ENCODE measurements at places on chromosomes 13 and 19.

DNA sequence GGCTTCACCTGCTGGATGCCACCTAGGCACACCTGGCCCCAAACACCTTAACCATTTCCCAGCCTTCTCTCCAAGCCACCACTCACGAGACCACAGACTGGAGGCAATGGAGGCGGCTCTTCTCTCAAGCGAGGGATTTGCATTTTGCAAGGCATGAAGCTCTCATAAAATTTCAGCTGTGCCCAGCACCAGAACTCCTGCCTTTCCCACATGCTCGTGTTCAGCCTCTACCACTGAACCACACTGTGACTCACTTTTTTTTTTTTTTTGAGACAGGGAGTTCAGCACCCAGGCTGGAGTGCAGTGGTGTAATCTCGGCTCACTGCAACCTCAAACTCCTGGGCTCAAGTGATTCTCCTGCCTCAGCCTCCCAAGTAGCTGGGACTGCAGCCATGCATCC lies 10.6 kb downstream of the NANOS3 start:
- DNase-seq, result no peak

GRCh38 chr19:8580710-8581281 lies 3.6 kb upstream of the MYO1F start:
- DNase-seq, result peak; percentile 80

DNA sequence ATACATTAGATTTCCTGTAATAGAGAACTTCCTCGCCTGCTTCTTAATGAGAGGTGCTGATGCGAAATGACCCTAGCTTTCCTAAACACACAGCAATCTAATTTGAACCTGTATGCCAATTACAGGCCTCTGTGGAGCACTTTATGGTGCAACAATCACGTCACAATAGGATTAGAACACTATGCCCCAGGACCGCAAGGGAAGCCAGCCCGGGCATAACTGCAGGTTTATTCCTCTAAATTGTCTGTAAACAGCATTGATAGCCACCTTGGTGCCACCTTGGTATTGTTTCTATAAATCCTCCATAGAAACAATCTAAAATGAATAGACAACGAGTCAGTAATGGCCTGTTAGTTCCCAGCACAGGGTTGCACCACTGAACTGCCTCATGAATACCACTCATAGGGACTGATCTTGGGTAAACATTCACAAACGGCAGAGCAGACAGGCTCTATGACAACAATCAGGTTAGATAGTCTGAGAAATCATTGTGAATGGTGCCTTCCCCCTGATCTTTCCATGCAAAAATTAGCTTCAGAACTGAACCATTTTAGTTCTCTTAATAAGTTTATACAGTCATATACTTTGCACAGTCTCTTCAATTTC lies 182.5 kb upstream of the OBI1 start:
- no peak for DNase-seq

DNA sequence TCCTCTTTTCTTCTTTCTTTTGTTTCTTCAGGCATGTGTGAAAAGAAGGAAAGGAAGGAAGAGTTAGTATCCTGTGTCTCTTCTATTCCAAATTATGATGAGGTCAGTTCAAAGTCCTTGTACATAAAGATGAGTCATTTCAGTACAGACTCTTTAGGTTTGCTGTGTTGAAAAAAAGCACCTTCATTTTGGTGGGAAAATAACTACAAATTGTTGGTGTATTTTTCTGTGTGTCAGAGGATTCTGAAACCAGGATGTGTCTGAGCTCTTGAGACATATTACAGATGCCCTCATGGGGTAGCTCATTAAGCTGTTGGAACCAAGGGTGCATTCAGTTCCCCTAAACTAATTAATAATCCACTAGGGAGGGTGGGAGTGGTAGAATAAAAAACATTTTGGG lies 5.8 kb upstream of the HSPH1 start:
- no peak for DNase-seq

DNA sequence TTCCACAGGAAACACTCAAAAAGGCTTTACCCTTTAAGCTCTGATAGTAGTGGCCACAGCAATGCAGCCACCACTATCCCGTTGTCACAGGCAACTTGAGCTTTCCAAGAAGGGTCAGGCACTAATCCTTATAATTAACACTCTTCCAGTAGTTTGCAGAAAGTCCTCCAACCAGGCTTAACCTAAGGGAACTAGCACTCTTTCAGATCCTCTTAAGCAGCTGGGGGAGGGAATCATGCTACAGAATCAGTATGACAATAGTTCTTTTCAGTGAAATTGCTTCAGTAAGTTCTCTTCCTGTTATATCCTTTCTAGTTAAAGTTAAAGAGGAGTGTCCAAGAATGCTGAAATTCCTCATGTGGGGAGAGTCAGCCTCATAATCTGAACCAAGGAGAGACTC lies 82.2 kb downstream of the TNFSF11 start:
- no peak for DNase-seq

GRCh38 chr13:109652531-109652930 lies 133.9 kb downstream of the IRS2 start:
- no peak for DNase-seq

- no peak for DNase-seq
Measured at GRCh38 chr13:66794340-66795031, 435.6 kb downstream of the PCDH9 start.

- no peak for DNase-seq
Measured at GRCh38 chr19:1161716-1162115, 12.4 kb downstream of the SBNO2 start.

DNA sequence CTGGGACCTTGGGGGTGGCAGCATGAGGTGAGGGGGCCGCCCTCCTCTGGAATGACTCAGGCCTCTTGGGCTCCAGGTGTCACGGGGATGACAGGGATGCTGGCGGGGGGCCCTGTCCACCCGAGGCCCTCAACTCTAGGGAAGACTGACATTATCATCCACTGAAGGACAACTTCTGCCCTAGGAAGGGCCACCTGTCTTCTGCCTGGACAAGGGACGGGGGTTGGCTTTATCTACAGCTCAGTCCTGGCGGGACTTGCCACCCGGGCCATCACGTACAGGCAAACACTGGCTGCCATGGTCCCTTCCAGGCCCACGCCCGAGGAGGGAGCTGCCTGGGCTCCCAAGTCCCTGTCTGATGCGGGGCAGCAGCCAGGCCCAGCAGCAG lies 130.7 kb downstream of the STK24 start:
- DNase-seq, result no peak

DNA sequence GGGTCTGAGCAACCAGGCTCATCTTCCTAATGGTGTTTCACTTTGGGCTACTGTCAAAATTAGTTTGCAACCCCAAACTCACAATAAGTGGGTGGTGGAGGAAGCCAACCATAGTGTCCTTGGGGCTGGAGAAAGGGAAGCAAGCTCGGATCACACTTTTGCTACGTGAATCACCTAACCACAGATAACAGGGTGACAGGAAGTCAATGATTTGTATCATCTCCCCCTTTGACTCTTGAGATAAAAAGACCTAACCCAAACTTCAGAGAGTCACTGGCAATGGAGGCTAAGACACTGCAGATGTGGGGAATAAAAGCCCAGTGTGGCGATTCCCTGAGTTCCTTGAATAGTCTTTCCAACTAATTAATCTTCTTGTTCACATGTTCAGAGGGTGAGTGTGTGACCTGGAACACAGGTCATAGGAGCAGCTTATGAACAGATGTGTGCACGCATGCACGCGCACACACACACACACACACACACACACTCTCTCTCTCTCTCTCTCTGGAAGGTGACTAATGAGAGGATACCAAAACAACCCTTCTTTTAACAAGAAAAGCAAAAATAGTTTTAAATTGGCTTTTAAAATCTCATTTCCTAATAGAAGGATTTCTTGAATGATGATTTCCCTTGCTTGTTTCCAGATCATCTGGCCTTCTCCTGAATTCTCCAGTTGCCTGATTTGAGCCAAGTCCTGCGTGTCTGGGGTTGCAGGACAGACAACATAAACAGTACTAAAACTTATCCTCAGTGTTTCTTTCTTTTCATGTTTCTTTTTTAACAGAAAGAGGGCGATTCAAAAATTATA lies 21.2 kb upstream of the DOCK9 start:
- peak; percentile 20 for DNase-seq

DNA sequence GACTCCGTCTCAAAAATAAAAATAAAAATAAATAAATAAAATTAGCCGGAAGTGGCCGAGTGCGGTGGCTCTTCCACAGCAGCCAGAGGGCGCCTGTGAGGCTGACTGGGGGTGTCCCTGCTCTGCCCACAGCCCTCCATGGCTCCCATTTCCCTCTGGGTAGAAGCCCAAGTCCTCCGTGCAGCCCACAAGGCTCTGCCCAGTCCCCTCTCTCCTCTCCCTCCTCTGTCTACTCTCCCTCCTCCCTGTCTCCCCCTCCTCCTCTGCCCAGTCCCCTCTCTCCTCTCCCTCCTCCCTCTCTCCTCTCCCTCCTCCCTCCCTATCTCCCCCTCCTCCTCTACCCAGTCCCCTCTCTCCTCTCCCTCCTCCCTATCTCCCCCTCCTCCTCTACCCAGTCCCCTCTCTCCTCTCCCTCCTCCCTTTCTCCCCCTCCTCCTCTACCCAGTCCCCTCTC lies 20.4 kb downstream of the MISP start:
- DNase-seq, result no peak

GRCh38 chr13:94112227-94112626 lies 367.3 kb downstream of the DCT start:
- no peak for DNase-seq

- no peak for DNase-seq
Measured at GRCh38 chr19:34135054-34135800, 37.1 kb upstream of the LSM14A start.

DNA sequence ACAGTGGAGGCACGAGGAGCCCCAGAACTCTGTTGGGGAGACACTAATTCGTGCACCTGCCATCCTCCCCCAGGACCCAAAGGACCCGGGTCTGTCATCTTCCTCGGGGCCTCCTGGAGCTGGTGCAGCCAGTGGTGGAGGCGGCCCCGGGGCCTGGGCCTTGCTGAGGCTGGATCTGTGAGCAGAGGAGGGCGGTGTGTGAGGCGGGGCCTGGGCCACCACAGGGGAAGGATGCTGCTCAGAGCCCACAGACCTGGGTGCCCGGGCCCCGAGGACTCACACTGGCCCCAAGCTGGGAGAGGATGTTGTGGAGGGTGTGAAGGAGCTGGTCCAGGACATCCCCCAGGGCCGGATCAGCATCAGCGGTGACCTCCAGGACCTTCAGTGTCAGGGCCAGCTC lies 8.3 kb downstream of the IFNL3 start:
- DNase-seq, result no peak

GRCh38 chr13:50589651-50590054 lies 253.8 kb downstream of the DLEU7 start:
- DNase-seq, result no peak

DNA sequence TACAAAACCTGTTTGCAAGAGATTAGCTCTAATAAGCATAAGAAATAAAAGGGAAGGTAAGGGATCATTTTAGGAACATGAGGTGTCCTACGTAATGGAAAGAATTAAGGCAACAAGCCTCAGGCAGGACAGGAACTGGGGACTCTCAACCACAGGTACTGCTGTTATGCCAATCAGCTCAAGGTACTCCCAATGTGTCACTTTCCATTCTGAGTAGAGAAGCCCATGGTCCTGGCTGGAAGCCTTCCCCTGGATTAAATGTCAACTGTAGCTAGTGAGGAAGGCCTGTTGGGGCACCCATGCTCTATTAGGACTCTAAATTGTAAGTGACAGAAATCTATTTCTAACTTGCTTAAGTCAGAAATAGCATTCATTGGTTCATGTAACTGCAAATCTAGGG lies 134.6 kb downstream of the DPF1 start:
- no peak for DNase-seq

DNA sequence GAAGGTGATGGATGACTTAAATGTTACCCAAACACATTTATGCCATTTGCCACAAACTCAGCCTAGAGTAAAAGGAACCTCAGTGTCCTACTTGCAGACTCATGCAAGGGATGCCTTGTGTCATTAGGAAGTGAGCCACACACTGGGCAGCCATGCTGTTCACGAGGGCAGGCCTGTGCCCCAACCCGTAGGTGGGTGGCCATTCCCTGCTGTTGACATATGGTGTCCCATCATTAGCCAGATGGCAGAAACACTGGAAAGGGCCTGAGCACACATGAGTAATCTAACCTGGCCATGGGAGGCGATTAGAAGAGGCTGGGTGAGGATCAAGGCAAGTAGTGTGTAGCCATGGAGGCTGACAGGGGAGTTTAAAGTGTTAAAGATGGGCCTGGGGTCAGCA lies 9.7 kb upstream of the LRCH1 start:
- DNase-seq, result no peak

GRCh38 chr19:41030651-41031050 lies 39.6 kb downstream of the CYP2B6 start:
- no peak for DNase-seq

DNA sequence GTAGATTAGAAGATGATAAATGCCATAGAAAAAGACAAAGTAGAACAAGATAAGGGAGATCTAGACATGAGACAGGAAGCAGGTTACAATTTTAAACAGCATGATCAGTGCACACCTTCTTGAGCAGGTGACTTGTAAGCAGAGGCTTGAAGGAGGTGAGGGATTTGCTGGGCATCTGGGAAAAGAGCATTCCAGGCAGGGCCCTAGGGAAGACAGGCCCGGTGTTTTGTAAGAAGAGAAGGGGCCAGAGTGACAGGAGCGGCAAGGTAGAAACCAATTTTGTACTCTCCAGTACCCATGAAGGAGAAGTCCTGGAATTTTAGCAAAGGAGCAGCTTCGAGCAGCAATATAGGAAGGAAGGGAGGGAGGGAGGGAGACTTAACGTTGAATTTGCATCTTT lies 296.5 kb downstream of the MZT1 start:
- DNase-seq, result no peak

DNA sequence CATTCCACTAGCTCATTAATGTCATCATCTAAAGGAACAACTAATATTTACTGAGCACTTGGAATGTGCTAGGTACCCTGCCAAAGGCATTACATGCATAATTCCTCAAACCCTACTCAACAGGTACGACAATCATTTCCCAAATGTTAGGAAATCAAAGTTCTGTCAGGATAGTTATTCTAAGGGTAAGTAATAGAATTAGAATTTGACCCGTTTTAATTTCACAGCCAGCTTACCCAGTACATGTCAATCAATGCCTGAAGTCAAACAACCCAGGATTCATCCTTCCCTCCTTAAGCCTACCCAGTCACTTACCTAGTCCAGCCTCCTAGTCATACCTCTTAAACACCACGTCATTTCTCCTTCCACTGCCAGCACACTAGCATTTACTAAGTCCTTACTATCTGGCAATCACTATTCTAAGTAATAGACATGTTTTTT lies 2.4 kb downstream of the LNX2 start:
- no peak for DNase-seq

DNA sequence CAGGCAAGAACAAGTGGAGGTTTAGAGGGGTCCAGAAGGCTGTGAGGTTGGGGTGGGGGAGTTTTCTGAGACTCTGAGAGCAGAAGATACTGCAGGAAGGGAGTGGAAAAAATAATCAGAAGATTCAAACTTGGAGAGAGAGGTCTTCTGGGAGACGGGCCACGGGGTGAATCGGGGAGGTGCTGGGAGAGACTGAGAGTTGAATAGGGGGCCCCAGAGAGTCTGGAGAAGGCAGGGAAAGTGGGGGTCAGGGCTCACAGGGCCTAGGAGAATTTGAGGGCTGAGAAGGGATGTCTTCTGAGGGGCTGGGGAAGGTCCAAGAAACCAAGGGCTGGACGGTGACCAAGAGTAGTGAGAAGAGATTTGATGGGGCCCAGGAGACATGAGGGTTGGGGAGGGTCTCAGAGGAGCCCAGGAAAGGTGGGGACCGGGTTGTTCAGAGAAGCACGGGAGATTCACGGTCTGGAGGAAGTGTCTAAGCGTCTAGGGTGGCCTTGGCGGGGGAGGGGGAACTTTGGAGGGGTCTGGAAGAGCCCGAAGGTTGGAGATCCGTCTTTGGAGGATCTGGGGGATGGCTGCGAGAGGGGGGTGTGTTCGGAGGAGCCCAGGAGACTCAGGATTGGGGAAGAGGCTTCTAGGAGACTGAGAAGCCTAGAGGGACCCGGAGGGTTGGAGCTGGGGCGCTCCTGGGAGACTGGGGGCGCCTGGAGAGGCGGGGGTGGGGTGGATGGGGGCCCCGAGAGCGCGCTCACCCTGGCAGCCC lies 1.5 kb downstream of the KCNC3 start:
- no peak for DNase-seq

All from stimulated activated CD4-positive, alpha-beta T cell treated with anti-CD3 and anti-CD28 coated beads, Interleukin-4, amount 100 ng/mL, for 4 hours (primary cell).